SJCRH30 (cell line): ENCODE measurements at places on chromosomes 1 and 21.

DNA sequence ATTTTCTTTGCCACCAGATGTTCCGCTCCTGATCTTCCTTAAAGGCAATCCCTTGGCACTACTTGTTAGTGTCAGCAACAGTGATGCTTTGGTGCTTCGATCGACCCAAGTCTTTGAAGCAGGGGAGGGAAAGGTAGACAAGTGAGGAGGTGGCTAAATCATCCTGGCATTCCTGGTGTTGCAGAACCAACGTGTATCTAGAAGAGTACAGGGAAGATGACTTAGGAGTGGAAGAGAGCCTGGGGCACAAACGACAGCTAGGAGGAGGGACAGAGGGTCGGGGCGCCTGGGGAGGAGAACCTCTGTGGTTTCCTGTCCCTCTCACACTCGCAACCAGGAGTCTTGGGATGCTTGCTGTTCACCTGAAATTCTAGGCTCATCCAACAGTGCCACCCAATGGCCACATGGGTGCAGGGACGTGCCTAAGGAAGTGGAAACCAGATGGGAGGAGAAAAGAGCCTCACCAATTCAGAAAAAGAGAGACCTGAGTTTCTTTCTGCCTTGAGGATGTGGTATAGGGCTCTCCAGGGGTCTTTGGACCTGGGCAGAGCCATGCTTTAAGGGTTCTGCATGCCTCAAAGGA lies 9.5 kb upstream of the KCNA2 start:
- peak; percentile 61 for DNase-seq

DNA sequence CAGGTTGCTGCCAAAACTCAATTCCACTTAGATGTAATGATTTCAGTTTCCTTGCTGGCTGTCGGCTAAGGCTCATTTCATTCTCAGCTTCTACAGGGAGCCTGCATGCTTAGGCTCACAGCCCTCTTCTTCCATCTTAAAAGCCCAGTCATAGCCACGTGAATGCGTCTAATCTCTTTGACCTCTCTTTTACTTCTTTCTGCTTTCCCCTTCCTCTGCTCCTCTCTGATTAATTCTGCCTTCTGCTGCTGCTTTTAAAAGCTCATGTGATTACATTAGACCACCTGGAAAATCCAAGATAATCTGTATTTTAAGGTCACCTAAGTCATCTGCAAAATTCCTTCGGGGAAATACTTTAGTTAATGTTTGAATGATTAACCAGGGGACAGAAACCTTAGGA lies 812.8 kb upstream of the BRINP3 start:
- no peak for DNase-seq

DNA sequence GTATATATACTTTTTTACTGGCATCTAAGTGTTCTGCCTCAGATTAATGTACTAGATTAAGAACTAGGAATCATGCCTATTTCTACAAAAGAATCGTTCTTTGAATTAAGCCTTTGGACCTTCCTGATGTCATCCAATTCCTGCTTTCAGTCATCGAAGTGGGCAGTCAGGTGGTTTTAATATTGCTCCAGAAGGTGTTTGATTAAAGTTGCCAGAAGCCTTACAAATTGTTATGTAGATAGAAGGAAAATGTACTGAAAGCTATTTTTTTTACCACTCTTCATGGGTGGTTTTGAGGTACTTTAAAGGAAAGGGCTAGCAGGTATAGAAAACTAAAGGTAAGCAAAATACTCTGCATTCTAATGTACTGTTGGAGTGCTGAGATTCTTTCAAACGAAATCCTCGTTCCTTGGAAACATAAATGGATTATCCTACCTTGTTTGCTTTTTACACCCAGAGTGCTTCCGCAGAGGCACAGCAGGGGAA lies 716 bp downstream of the CTBS start:
- no peak for DNase-seq

GRCh38 chr1:227295609-227296008 lies 22.7 kb downstream of the CDC42BPA start:
- DNase-seq, result no peak

DNA sequence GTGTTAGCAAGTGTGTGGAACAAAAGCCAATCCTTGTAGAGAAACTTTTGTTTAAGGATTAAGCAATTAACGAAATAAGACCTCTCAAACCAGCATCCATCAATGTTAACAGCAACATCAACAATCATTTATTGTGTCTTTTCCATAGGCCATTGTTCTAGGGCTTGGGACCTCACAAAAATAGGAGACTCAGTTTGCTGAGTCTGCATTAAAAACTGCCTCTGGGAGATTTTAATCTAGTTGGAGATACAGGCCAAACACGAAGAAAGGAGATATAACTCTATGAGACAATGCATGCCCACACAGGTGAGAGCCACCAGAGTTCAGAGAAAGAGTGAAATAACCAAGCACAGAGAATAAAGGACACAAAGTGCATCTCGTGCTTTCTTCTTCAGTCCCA lies 14.4 kb upstream of the SELP start:
- DNase-seq, result no peak

DNA sequence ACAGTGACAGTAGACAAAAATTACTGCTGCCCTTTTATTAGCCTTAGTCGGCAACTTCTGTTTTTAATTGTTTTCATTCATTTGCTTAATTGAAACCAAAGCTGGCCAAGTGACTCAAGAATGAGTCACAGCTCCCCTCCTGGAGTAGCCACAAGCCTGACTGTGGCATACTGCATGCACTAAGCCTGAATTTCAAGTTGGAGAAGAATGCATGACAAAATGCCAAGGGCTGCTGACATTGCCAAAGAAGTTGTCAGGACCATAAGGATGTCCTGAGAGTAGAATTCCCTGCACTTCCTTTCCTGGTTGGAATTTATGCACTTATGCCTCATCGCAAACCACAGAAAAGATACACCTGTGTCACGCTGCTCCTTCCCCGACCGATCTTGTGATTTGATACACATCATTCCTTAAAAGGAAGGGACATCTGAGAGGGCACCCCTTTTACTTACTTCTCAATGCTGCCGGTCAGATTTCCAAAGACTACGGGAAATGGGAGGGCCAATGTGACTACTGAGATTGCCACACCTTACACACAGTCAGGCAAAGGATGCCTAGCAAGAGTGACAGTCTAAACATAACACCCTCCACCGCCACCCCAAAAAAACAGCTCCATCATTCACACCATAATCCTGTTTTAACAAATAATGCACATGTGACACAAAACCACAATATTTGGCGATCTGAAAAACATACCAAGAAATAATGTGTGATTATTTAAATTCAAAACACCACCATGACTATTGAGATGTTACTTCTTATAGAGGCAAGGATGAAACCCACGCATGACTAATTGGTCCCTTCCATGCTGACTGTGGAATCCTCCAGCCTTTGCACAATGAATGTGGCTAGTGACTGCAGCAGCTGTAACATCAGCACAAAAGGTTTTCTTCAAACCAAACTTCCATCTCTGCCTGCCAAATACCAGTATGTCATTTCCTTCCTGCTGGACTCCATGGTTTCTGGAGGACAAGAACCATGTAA lies 28.2 kb downstream of the VAV3 start:
- peak; percentile 94 for DNase-seq

DNA sequence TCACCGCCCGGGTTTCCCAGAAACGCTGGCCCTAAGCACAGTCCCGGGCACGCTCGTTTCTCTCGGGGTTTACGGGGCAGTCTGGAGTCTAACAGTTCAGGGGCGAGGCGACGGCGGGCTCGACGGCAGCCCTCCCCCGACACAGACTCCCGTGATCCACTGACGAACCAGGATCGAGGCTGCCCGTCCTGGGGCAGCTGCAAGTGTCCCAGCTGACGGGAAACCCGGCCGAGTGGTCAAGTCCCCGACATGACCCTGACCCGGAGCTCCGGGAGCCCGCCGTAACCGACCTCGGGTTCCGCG lies 494 bp downstream of the UBE2J2 start:
- no peak for DNase-seq

GRCh38 chr1:245094092-245094491 lies 60.7 kb upstream of the KIF26B start:
- DNase-seq, result no peak

GRCh38 chr1:3399732-3400131 lies 54.7 kb upstream of the ARHGEF16 start:
- no peak for DNase-seq

DNA sequence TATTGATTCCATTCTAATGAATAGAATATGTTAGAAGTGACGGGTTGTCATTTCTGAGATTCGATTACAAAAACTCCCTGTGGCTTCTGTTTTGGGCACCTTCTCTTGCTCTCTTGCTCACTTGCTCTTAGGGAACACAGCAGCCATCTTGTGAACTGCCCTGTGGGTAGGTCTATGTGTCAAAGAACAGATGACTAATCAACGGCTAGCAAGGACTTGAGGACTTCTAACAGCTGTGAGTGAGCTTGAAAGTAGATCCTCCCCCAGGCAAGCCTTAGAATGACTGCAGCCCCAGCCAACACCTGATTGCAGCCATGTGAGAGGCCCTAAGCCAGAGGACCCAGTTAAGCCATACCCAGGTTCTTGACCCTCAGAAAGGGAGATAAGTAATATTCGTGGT lies 49.3 kb downstream of the AZIN2 start:
- DNase-seq, result peak; percentile 98

GRCh38 chr1:198764748-198765147 lies 125.9 kb downstream of the PTPRC start:
- no peak for DNase-seq

DNA sequence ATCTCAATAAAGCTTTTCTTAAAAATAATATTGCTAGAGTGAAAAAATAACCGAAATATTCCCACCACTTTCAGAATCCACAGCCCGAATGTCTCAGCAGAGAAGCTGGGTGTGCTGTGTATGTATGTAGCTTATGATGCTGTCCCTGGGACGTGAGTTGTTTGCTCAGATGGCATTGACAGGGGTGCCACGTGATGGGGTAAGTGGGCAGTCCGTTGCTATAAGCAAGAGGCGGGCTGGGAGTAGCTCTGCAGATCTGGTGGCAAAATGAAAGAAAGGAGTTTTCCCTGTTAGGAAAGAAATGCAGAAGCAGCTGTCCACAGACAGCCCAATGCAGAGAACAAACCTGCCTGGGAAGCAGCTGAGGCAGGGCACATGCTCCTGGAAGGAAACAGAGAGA lies 3.8 kb upstream of the FAM20B start:
- peak; percentile 86 for DNase-seq

DNA sequence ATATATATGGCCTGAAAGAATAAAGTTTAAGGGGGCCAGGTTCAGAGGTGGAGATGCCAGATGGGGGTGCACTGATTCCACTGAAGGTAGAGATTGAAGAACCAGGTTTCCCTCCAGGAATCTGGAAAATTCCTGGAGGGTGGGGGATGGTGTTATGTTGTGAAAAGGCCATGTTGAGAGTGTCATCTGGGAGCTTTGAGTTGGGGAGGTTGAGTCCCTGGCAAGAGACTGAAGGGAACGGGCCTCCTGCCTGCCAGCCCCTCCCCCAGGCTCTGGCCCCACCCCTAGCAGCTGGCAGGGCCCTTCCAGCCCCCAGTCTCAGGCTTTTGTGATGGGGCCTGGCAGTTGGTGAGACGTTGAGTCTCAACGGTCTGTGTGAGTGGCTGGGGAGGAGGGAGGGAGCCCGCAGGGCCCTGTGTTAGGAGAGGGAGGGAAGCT lies 4.1 kb downstream of the PTPRU start:
- DNase-seq, result peak; percentile 81

- DNase-seq, result no peak
Measured at GRCh38 chr1:170634824-170635410, 29.0 kb upstream of the PRRX1 start.

- no peak for DNase-seq
Measured at GRCh38 chr21:15825700-15826099, 95.9 kb downstream of the USP25 start.

DNA sequence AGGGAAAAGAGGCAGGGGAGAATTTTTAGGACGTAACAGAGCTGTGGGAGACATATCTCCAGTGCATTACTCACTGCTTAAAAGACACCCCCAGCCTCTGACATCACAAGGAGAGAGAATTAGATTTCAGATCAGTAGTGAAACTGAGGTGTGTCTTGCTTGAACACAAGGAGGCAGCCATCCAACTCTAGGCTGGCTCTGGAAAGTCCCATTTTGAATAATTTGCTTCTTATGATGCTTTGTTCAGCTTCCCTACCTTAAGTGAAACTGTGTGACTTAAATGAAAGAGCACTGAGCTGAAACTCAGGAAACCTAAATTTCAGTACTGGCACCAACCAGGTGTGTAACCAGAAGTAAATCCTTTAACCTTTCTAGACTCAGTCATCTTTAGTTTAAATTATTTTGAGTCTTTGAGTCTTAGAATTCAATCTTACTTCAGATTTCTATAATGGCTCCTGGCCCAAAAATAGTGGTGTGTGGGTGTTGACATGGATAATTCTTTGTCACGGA lies 251.6 kb upstream of the SGIP1 start:
- no peak for DNase-seq

GRCh38 chr1:35569936-35570335 lies 3.2 kb upstream of the TFAP2E start:
- DNase-seq, result peak; percentile 8

DNA sequence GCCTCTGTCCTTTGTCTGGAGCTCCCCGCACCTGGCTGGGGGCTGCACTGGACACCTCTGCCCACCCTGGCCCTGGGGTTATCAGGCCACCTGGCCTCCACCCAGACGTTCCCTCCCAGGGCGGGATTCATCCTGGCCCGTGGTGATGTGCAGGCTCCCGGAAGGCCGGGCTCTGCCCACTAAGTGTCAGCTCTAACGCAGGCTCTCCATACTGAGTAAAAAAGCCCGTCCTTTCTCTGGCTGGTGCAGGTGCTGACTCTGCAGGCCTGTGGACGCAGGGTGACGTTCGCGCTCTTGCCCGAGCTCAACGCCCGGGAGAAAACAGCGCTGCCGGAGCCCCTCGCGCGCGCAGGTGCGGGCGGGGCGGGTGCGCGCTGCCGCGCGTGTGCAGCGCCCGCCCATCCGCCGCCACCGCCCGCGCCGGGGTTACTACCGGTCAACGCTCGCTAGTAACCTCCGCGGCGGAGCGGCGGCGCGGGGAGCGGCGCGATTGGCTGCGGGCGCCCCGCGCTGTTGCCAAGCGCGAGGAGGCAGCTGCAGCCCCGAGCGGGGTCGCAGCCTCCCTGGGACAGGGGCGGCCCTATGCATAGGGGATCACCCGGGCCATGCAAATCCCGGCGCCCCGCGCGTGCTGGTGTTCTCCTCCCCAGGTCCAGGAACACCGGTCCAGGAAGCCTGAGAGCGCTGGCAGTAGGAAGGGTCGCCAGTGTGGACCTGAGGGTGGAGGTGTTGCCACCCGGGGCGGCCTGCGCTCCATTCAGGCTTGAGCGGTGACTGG lies 15.7 kb downstream of the ABCG1 start:
- DNase-seq, result no peak

DNA sequence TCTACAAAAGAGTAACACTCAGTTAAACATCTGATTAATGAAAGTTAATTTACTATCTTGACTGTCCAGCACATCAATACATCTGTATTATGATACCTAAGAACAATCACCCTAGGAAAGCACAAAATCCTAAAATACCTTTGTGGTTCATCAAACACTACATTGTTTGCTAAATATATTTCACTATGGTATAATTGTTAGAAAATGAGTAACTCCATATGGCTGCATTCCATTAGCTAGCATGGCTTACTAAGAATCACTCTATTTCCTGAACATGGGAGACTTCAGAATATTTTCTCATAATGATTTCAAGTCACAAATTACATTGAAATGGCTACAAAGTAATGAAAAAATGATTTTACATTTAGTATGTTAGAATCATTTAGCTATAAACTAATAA lies 12.5 kb downstream of the TRMT1L start:
- no peak for DNase-seq
